ENCODE measurements at places on chromosomes 4 and X. TPM values are rescaled to one million over a fixed set of nuclear protein-coding genes. Genes with fewer than 3 reads are reported as not detected.

- no peak for DNase-seq
Observed at GRCh38 chr4:126708716-126709115, 924.0 kb upstream of the INTU start.

SAGE1 gene
- total RNA-seq: not detected

DDIT4L gene
- 6.4 TPM for total RNA-seq

GRCh38 chrX:120499301-120500072, 30.4 kb upstream of the LAMP2 start:
- peak; percentile 49 for DNase-seq

- no peak for DNase-seq
Observed at GRCh38 chrX:149825424-149825823, 43.7 kb downstream of the MAGEA9 start.

ARHGAP6 gene
- 6.9 TPM for total RNA-seq

DNA sequence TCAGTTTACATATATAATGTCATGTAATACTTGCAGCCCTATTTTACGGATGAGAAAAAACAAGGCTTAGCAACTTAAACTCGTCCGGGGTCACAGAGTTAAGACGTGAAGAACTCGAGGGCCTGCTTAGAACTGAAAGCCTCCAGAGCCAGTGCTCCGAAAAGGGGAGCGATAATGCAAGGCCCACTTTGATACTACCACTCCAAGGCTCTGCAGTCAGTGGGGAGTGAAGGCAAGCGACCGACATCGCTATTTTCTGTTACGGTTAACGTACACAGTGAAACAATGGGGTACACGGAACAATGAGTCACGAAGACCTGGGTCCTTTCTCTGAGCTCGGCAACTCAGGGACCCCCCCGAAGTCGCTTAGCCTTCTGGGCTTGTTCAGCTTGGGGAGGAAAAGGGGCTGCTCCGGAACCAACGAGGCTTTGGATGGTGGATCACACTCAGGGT, 965 bp downstream of the PPA2 start:
- peak; percentile 51 for DNase-seq

CSTF2 gene
- 11.4 TPM for total RNA-seq

DNA sequence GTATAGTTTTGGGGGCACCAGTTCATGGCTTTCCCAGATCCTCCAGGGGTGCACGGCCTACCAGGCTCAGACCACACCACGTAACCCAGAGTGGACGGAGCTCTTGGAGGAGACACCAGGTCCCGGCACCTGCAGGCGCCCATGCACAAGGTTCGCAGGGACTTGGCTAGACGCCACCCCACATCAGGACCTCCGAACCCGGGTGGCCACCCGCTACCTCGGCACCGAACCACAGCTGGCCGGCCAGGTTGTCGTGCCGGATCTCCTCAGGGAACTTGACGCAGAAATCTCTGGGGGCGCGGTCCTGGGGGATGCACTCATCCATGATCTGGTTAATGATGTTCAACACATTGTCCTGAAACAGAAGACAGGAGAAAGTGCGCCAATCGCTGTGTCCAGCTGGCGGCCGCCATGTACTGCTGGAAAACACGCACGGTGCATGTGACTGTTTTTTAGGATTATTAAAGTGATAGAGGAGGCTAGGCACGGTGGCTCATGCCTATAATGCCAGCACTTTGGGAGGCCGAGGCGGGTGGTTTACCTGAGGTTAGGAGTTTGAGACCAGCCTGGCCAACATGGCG, 77.1 kb downstream of the ZFYVE28 start:
- DNase-seq: no peak

DNA sequence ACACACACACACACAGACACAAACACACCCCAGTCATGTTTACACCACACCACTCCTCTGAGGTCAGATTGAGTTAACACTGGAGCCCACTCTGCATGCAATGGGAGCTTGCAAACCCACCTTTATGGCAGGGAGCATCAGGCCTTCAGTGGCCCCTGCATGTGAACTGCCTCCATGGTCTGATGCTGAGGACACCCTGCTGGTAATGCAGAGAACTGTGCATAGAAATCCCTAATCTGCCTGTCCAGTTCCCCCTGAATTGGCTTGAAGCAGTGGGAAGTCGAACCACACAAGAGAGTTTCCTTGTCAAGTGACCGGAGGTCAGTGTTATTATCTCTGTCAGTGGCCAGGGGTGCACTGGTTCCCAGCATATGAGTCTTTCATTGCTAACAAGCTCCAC, 59.8 kb downstream of the ANOS1 start:
- no peak for DNase-seq

DNA sequence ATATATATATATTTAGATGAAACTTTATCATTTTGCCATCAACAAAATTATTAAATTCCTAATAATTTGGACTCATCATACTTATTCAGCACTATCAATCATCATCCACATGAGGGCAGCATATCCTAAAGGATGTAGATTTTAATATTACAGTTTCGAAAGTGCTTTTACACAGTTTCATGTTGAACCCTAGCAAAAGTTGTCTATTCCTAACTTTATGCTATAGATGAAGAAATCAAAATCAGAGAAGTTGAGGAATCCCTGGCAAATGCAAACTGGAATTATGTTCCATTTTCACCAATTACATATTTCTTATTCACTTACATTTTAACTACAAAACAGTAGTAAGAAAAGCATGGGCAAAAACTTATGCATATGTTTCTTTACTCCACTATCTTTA, 36.6 kb upstream of the UGT2A1 start:
- peak; percentile 17 for DNase-seq

GRCh38 chr4:3823496-3824341, 57.5 kb downstream of the ADRA2C start:
- DNase-seq: no peak

GSX2 gene
- 0.33 TPM for total RNA-seq

DNA sequence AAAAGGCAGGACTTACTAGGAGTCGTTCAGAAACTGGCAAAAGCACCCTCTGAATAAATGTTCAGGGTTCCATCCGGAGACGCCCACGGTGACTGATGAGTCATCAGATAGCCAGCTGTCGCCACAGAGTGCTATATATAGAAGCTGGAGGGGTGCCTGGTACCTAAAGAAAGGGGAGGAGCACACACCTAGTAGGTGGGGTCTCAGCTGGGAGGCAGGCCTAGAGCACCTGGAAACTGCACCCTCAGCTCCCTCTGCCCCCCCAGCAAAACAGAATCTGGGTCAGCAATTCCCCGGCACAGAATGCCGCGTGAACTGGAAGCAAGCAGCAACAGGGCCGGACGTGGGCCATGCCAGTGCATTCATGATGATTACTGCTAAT, 242.0 kb downstream of the BCOR start:
- DNase-seq: peak; percentile 48

DNA sequence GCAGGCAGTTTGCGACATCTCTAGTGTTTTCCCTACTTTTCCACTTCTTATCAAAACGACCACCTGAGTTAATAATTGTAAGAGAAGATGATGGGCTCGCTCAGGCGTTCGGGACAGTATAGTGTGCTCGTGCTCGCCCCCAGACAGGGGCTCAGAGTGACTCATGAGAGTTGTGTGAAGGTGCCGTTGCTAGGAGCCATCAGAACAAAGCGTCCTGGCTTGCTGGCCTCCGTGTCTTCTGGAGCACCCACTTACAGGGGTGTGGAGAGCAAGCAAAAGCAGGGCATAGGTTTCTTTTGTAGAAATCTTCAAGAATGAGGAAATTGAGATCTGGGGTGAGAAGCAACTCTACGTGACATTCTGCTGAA, 73.0 kb upstream of the ADGRG2 start:
- no peak for DNase-seq

- peak; percentile 30 for DNase-seq
Observed at GRCh38 chr4:95362906-95363558, 185.7 kb downstream of the UNC5C start.

DNA sequence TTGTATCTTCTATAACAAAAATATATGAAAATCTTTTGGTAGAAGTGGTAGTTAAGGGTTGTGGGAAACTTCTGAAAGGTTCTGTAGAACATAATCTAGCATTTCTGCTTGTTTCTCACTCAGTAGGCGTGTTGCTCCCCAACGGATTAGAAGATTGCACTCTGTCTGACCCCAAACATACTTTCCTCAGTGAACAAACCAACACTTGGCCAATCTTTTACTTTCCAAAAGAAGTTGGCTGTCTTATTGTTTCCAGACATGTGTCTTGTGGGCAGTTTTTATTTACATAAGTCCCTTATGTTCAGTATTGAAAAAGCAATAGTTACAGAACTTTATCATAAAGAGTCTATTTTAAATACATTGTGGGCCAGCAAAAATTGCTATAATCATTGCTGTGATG, 312.8 kb upstream of the EPHA5 start:
- peak; percentile 72 for DNase-seq

- DNase-seq: no peak
Observed at GRCh38 chrX:153625271-153626024, 21.6 kb upstream of the DUSP9 start.

RBMXL3 gene
- total RNA-seq: not detected

DRD5 gene
- total RNA-seq: not detected

- no peak for DNase-seq
Observed at GRCh38 chrX:53013291-53013690, 35.3 kb upstream of the GPR173 start.

ADH6 gene
- total RNA-seq: not detected

DNA sequence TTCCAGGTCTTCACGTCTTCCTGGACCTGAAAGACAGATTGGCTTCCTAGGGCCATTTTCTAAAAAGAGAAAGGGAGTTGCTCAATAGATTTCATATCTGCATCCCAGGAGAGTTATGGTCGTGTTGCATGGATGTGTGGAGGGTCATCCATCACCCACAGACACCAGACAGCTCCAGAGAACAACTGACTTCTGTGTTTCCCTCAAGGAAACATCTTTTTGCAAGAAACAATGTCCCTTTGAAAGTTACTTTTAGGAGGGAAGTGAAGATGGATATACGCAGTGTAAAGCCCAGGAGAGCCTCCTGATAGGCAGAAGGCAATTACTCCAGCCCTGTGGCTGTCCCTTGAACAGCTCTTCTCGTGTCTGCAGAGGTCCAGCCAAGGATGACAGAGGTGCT, 108.3 kb downstream of the CLNK start:
- DNase-seq: no peak

- no peak for DNase-seq
Observed at GRCh38 chrX:124407226-124407625, 60.9 kb downstream of the SH2D1A start.

DNA sequence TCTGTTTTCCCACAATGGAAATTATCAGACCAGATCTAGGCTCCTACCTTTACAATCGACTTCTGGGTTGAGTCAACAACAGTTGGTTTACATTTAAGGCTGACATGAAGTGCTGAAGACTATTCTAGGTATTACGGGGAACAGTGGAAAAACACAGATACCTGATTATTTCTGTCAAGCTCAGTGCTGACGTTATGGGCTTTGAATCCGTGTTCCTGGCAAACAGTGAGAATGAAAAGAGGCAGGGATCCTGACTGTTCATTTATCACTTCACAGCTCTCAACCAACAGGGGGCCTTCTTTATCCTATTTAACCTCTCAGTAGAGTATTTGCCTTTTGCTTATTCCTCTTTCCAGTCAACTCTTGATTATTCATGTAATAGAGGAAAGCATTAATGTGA, 43.1 kb downstream of the TMEM164 start:
- no peak for DNase-seq

NXF2 gene
- total RNA-seq: not detected

GRCh38 chrX:38211891-38212635, 8.6 kb downstream of the SRPX start:
- peak; percentile 43 for DNase-seq

DNA sequence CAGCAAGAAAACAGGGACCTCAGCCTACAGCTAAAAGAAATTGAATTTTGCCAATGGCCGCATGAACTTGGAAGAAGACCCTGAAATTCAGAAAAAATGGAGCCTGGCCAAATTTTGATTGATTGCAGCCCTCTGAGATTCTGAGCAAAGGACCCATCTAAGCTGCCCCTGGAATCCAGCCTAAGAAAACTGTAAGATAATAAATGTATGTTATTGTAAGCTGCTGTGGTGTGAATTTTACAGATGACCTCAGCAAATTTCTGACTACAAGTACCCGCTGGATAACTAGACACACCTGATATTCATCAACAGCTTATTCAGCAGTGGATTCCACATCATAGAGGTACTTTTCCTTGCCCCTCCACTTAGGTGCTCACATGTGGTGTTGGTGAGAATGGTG, 119.5 kb upstream of the EPHA5 start:
- DNase-seq: no peak

MECP2 gene
- 24.9 TPM for total RNA-seq

DNA sequence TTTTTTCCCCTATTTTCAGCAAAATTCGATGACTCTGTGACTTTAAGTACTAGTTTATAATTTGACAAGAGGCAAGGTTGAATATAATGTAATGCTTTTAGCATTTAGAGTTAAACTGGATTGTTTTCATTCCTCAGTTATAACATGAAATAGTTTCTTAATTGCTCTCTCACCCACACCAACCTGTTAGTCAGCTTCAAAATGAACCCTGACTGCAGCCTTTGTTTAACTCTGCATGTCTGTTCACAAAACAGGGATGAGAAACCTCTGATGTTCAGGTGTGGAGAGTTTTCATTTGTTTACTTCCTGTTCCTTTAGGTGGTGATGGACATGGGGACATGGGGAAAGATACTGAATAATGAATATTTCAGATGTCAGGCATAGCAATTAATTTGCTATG, 49.9 kb upstream of the MND1 start:
- DNase-seq: no peak

DNA sequence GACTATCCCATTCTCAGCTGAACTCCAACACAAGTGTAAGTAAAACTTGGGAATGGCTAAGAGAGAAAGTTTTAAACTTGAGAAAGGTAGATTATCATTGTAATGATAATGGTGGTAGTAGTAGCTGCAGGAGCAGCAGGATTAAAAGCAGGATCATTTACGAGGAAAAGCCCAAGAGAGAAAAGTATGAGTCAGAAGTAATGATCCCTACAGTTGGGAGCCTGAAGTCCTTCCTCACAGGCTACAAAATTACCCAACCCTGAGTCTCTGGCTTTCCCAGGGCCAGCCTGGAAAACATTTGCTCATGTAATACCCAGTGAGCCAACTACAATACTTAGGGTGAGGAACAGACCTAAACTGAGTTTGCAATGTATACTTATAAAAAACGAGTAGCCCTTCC, 4.4 kb upstream of the PRDM8 start:
- peak; percentile 62 for DNase-seq

DNA sequence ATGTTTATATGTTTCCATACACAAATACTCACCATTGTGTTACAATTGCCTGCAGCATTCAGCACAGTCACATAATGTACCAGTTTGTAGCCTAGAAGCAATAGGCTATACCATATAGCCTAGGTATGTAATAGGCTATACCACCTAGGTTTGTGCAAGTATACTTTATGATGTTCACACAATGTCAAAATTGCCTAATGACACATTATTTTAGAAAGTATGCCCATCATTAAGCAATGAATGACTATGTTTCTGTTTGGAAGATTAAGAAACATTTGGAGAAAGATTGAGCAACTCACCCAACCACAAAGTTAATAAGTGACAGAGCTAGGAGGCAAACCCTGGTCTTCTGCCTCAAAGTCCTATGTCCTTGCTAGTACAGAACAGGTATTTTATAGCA, 96.8 kb upstream of the GRIA3 start:
- DNase-seq: no peak

- DNase-seq: no peak
Observed at GRCh38 chr4:107935246-107935645, 3.9 kb downstream of the CYP2U1 start.

JCHAIN gene
- 14.1 TPM for total RNA-seq

GRCh38 chrX:131725001-131725654, 181.3 kb downstream of the OR13H1 start:
- DNase-seq: no peak

All from fibroblast of lung (primary cell).